ENCODE measurements at places on chromosomes 7 and 10.
A peak's percentile ranks its signal among the peaks of the same experiment; 100 is the strongest.

GRCh38 chr7:17405786-17406185, 107.3 kb downstream of the AHR start:
- DNase-seq = no peak

DNA sequence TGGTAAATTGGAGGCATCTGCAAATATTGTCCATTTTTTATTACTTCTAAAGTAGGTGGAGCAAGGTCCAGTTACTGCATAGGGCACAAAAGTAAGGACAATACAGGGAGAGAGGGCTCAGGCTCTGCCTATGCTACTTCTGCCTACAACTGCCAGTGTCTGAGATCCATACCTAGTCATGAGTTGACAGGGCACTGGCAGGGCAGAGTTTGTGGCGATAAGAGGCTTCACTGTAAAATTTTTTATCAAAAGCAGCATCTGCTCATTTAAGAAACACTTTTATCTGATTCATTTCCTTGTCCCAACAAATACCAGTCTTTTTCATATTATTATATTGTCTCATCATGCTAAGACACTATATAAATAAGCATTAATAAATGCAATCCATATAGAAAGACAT, 178.0 kb downstream of the LRRN3 start:
- DNase-seq = no peak

DNA sequence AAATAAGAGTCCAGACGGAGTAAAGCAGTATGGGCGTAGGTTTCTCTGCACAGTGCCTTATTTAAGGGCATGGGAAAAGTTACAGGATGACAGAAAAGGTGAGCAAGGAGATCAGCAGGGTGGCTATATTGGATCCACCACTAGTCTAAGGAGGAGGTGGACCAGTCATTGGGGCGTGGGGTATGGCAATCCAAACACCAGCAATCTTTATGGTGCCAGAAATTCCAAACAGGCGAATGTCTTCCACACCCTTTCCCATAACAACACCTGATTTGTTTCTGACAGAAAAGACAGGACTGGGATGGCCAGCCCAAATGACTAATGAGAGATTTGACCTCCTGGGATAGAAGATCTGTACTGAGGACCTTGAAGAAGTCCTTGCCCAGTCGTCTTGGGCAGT, 181.8 kb upstream of the MBL2 start:
- DNase-seq = no peak

DNA sequence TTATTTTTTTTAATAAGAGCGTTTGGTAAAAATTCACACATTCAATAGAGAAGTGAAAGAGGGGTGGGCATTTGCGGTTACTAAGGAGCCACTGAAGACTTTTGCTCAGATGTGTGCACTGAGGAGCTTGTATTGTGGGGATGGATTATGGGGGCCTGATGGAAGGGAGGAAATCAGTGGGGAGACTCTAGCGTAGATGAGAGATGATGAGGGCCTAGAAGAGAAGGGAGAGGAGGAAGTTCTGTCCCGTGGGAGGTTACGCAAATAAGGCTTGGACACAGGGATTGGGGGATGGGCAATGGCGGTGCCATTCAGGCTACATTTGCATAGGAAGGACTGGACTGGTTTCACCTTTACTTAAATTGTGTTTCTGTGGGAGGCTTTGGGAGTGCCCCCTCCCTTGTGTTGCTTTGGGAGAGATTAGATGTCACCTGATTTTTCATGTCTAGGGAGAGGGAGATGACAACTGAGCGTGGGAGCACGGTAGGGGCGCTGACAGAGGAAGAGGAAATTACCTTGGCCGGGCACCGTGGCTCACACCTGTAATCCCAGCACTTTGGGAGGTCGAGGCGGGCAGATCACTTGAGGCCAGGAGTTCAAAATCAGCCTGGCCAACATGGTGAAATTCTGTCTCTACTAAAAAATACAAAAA, 2.2 kb upstream of the HIP1 start:
- peak; percentile 13 for DNase-seq

GRCh38 chr10:6202684-6203330, at the start of gene PFKFB3:
Gene PFKFB3, plus strand, starts transcription at chr10:6202932. Its CDS starts 329 bp downstream, at chr10:6203261.
- DNase-seq = peak; percentile 87

DNA sequence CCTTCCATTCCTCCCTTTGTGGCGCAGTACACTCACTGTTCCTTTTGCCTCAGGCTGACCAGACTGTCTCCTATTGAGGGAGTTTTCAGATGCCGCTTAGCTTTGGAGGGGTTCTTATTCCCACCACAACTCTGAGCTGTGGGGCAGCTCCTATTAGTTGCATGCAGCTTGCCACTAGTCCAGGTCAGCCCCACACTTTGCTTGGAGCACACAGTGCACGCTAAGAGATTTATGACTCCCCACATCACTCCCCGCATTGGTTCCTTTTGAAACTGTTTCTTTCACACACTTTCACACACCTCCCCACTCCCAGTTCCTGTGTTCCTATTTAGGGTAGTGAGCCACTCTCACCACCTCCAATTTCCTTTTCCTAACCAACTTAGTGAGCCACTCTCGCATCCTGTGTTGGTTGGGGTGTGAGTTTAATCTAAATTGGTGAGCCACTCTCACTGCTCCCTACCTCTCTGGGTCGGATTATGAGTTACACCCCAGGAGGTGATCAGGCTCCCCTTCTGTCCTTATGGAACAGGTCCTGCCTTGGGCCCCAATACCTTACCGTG, 10.4 kb upstream of the ZNF485 start:
- DNase-seq = no peak

GRCh38 chr7:13290975-13291374, 603.5 kb downstream of the ARL4A start:
- DNase-seq = peak; percentile 4
